ENCODE measurements at places on chromosomes 1 and 21. TPM values are rescaled to one million over a fixed set of nuclear protein-coding genes. Genes with fewer than 3 reads are reported as not detected.

Gene UQCRHL
- 3.1 TPM for total RNA-seq

Gene HEYL
- 0.48 TPM for total RNA-seq

Gene TNNT2
- total RNA-seq = not detected

Gene ANKRD34A
- total RNA-seq = 1.0 TPM

Gene C1QA
- total RNA-seq = not detected

Gene GPR3
- 2.8 TPM for total RNA-seq

Gene LTN1
- total RNA-seq = 15.5 TPM

Gene WLS
- total RNA-seq = 217 TPM

Gene GPR37L1
- total RNA-seq = not detected

All from epithelial cell of alveolus of lung (primary cell).